ENCODE measurements at places on chromosomes 2 and 18. TPM values are rescaled to one million over a fixed set of nuclear protein-coding genes. Genes with fewer than 3 reads are reported as not detected.

The HES6 gene
- 2.0 TPM for total RNA-seq

The NGEF gene
- not detected for total RNA-seq

The UGT1A10 gene
- not detected for total RNA-seq

The DARS1 gene
- 58.5 TPM for total RNA-seq

The FAM237A gene
- total RNA-seq = not detected

The C2orf78 gene
- not detected for total RNA-seq

The NDUFS1 gene
- total RNA-seq = 69.9 TPM

The DUSP11 gene
- total RNA-seq = 48.4 TPM

The CRYBA2 gene
- not detected for total RNA-seq

The CD226 gene
- 26.1 TPM for total RNA-seq

GRCh38 chr18:36519358-36519757 is 221.8 kb downstream of the FHOD3 start:
- DNase-seq = no peak
- H3K4me3 ChIP-seq = no peak overlapping the region
- peaks cover 20% of the 10 kb centered on the region for H3K27me3 ChIP-seq
- H3K27ac ChIP-seq = no peak overlapping the region

GRCh38 chr2:65602603-65603235 is 170.3 kb upstream of the SPRED2 start:
- peaks cover 42% of the 10 kb centered on the region for H3K4me1 ChIP-seq
- DNase-seq = no peak
- H3K4me3 ChIP-seq = no peak overlapping the region
- no peaks in the 10 kb centered on the region for H3K27me3 ChIP-seq

GRCh38 chr2:151051574-151052220 is 210.0 kb downstream of the RBM43 start:
- no peak overlapping the region for H3K4me3 ChIP-seq
- peaks cover 5% of the 10 kb centered on the region for H3K27me3 ChIP-seq
- H3K27ac ChIP-seq = no peak overlapping the region
- DNase-seq = no peak

DNA sequence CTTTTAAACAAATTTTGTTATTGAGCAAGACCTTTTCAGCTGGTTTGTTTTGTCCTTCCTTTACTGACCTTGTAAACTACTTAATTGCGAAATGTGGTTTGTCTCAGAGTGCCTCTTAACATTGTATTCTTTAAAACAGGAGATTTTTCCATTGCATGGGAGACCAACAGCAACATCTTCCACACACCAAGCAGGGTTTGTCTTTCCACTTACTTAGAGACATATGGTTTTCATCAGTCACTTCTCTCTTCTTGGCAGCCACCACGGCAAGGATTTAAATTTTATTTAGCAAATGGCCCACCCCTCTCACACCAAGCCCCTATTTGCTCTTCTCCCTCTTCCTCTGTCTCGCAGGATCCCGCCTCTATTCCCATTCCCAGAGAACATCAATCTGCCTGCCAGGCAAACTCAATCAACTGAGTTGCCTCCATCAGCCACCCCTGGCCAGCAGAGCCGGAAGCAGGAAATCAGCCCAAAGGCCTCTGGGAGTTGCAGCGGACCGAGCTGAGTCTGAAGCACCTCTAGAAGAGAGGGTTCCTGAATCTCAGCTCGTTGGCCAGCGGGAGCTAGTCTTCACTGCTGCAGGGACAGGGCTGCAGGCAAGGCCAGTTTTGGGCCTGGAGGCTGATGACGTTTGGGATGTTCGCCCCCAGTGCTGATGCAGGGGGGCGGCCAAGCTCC is 11.3 kb upstream of the CIB4 start:
- no peak overlapping the region for H3K27ac ChIP-seq
- no peaks in the 10 kb centered on the region for H3K36me3 ChIP-seq
- H3K4me1 ChIP-seq = no peaks in the 10 kb centered on the region
- H3K4me3 ChIP-seq = no peak overlapping the region

DNA sequence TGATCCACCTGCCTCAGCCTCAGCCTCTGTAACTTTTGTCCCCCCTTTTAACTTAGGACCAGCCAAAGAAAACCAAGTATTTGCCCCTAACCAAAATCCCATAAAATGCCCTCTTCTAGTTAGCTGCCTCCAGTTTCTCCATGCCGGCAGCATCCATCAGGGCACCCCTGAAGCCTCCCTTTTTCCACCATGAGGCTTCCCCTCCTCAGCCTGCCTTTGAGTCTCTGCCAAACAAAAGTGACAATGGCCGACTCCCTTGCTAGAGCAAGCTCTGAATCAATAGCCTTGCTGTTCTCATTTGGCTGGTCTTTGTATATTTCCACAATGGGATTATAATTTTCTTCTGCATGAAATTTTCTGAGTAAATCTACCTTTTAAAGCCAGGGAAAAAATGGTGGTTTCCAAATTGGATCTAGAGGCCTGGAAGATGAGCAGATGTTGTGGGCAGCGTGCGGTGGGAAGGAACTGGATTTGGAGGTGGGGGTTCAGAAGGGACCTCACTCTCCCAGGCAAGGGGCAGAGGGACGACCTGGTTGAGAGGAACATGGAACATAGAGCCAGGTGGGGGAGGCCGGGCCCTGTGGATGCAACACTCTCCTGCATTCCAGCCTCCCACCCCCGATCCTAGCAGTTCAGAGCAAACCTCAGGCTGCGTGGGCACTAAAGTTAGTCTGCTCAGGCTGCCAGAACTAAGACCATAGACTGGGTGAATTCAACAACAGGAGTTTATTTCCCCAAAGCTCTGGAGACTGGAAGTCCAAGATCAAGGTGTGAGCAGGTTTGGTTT is 80.6 kb downstream of the HS6ST1 start:
- no peak for DNase-seq
- H3K4me3 ChIP-seq = no peak overlapping the region
- H3K27ac ChIP-seq = no peak overlapping the region
- peaks cover 6% of the 10 kb centered on the region for H3K27me3 ChIP-seq

DNA sequence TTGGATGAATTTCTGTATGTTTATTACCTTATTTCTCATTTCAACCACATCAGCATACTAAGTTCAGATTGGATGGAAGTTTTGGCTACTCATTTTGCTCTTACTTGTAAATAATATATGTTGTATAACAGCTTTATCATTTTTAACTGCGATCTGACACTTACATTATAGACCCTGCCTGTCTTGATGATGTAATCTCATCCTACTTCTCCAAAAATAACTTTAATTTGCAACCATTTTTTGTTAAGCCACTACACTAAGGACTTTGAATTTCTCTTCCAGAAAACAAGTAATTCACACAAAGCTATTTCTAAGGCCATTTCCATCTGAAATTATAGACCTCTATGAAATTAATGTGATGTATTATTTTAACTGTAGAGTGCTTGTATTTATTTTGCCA is 240.7 kb downstream of the WDR7 start:
- DNase-seq = no peak
- H3K27me3 ChIP-seq = no peaks in the 10 kb centered on the region
- no peak overlapping the region for H3K4me3 ChIP-seq
- no peaks in the 10 kb centered on the region for H3K4me1 ChIP-seq
- H3K36me3 ChIP-seq = peaks cover 17% of the 10 kb centered on the region

DNA sequence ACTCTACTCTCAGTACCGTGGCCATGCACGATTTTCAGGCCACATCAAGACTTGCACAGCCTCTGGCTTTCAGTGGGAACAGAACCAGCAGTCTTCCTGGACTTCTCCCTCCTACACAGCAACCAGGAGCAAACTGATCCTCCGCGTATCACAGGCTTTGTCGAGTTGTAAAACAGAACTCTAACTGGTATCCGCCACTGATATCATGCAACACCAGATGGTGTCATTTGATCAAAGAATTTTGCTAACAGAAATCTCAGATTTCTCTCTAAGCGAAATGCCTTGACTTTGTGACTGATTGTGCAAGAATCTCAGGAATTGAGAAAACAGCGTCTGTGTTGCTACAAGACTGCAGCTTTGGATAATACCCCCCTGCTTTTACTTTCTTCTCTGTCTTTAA is 85.7 kb downstream of the COPS8 start:
- DNase-seq = no peak
- peaks cover 48% of the 10 kb centered on the region for H3K27me3 ChIP-seq
- no peak overlapping the region for H3K27ac ChIP-seq

GRCh38 chr18:58209326-58209725 is 165.3 kb downstream of the NEDD4L start:
- H3K4me3 ChIP-seq = no peak overlapping the region
- peaks cover 1% of the 10 kb centered on the region for H3K27me3 ChIP-seq
- H3K36me3 ChIP-seq = no peaks in the 10 kb centered on the region
- DNase-seq = no peak

DNA sequence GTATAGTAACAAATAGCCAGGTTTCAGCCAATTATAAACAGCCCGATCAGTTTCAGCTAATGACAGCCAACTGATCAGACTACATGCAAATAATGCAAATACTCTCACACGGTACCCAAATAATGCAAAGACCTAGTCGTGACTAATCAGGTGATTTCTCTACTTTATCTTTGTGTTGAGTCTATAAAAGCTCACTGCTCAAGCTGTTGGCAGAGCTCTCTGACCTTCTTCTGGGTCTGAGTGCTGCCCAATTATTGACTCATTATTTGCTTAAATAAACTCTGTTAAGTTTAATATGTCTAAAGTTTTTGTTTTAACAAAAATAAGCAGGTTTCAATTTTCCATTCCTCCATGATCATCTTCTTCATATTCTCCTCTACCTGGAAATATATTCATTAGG is 1971.7 kb downstream of the SUCLG1 start:
- H3K4me3 ChIP-seq = no peak overlapping the region
- no peak overlapping the region for H3K27ac ChIP-seq
- no peaks in the 10 kb centered on the region for H3K36me3 ChIP-seq
- no peaks in the 10 kb centered on the region for H3K4me1 ChIP-seq
- DNase-seq = no peak

GRCh38 chr2:232438951-232439757 is 16.8 kb upstream of the ALPI start:
- peaks cover 5% of the 10 kb centered on the region for H3K4me1 ChIP-seq
- H3K27ac ChIP-seq = no peak overlapping the region
- no peaks in the 10 kb centered on the region for H3K36me3 ChIP-seq
- peak; percentile 53 for DNase-seq
- no peak overlapping the region for H3K4me3 ChIP-seq

GRCh38 chr18:63930773-63931354 is 18.2 kb upstream of the HMSD start:
- no peak overlapping the region for H3K4me3 ChIP-seq
- H3K36me3 ChIP-seq = no peaks in the 10 kb centered on the region
- H3K4me1 ChIP-seq = no peaks in the 10 kb centered on the region
- no peak for DNase-seq
- peaks cover 7% of the 10 kb centered on the region for H3K27me3 ChIP-seq

DNA sequence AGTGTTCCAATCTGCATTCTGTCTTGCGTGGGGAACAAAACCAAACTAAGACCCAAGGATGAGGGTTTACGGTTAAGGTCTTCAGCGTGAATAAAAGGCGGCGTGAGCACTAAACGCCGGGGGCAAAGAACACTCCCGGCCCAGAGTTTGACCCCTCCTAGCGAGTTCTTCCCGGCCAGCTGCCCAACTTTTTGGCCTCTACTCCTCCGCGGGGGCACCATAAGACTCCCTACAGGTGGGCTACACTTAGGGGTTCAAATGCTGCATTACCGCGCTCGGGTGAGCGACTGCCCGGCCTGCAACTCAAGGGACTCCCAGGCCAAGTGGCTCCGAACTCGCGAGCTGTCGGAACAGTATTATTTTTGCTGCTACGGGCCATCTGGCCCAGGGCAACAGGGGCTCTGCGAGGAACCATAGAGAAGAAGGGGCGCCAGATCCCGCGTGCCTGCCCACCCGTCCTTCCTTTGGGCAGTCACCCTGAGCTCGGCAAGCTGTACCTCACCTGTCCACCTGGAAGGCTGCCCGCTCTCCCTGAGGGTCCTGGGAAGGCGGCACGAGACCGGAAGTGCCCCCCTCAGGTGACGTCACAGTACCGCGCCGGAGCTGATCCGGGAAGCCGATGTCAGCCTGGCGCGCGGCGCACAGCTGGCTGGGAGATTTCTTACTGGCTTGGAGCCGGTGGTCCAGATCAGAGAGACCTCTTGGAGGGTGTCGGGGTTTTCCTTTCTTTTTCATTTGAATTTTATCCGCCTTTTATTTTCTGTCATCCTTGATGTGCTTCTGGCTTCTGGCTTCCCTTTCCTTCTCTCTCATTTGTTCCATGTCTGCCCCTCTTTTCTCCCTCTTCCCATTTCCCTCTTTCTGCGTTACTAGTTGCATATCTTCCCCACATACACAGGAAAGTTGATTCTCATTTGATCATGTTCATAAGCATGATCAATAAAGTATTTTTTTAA is at the start of gene LDAH:
Gene LDAH (minus strand): TSS at position 567 of the 956 bp plus-strand sequence. CDS start 21,638 bp downstream, outside the sequence.
- DNase-seq = peak; percentile 76
- H3K27me3 ChIP-seq = peaks cover 4% of the 10 kb centered on the region
- H3K4me1 ChIP-seq = peaks cover 33% of the 10 kb centered on the region
- peak within 1 kb of the TSS; percentile 96 for H3K4me3 ChIP-seq
- H3K36me3 ChIP-seq = peaks cover 4% of the 10 kb centered on the region

DNA sequence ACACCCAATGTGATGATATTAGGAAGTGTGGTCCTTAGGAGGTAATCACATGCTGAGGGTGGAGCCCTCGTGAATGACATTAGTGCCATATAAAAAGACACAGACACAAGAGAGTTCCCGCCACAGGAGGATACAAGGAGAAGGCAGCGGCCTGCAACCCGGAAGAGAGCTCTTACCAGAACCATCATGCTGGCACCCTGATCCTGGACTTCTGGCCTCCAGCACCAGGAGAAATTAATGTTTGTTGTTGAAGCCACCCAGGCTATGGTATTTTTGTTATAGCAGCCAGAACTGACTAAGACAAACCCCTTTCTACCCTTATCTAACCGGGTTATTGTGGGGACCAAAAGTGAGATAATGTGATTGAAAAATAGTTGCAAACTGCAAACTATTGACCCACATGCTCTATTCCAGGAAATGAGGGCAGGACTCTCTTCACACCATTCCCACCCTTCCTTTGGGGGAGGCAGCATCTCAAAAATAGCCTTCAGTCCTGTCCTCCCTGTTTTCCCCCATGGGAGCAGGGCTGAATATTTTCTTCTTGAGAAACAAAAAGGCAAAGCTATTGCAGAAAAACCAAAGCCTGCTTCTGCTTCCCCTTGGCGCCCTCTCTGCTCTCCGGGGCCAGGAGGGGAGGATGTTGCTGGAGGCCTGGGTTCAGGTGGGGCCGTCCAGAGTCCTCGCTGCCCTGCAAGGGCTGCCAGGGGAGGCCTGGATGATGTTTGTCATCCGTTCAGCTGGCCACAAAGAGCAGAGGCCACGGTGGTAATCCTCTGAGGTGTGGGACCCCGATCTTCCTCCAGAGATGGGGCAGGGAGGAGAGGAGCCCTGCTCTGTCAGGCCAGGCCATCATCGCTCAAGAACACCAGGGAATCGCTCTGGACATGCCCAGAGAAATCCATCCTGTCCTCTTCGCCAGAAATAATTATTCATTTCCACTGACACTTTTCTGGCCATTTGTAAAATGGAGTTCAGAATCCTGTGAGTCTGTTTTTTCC is 73.8 kb upstream of the HAAO start:
- no peak for DNase-seq
- H3K4me1 ChIP-seq = no peaks in the 10 kb centered on the region
- peaks cover 8% of the 10 kb centered on the region for H3K36me3 ChIP-seq
- no peaks in the 10 kb centered on the region for H3K27me3 ChIP-seq
- H3K4me3 ChIP-seq = no peak overlapping the region

- no peak for DNase-seq
- peak overlapping the region; percentile 7 for H3K4me3 ChIP-seq
- no peaks in the 10 kb centered on the region for H3K36me3 ChIP-seq
- H3K27ac ChIP-seq = no peak overlapping the region
- no peaks in the 10 kb centered on the region for H3K27me3 ChIP-seq
These were observed 27.4 kb downstream of the ITSN2 start for GRCh38 chr2:24332791-24333540.

Data from naive thymus-derived CD8-positive, alpha-beta T cell (primary cell).